ENCODE measurements at places on chromosomes 5 and 9.
A peak's percentile ranks its signal among the peaks of the same experiment; 100 is the strongest.

DNA sequence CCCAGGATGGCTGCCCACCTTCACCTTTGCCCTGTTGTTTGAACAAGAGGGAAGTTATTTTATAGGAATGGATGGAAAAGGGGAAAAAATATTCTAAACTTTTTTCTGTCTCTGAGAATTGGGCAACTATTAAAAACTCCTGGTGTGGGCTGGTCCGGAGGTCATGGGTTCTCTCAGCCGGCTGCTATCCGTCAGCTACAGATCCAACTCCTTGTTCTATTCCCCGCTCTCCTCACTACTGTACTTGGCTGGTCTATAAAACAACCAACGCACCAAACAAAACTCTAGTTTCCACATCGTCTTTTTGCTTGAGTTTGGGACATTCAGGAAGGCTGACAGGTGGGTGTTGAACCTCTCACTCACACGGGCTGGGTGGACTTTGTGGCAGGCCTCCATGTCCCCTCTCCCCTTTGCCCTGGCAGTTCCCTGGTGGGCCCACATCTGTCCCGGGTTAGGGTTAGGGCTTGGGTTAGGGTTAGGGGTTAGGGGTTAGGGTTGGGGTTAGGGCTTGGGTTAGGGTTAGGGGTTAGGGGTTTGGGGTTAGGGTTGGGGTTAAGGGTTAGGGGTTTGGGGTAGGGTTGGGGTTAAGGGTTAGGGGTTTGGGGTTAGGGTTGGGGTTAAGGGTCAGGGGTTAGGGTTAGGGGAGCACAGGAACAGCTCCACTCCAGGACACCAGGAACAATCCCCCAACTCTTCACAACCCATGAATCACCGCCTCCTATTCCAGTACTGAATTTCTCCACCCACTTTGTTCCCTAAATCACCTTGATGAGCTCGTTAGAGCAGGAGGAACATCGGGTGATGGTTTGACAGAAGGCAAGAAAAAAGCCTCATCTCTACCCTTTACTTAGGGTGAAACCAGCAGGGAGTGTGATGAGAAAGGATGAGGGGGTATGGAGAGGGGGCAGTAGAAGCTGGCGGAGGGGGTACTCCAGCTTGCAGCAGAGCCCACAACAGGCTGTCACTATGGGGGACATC, 302.1 kb upstream of the IRX4 start:
- no peak for DNase-seq

DNA sequence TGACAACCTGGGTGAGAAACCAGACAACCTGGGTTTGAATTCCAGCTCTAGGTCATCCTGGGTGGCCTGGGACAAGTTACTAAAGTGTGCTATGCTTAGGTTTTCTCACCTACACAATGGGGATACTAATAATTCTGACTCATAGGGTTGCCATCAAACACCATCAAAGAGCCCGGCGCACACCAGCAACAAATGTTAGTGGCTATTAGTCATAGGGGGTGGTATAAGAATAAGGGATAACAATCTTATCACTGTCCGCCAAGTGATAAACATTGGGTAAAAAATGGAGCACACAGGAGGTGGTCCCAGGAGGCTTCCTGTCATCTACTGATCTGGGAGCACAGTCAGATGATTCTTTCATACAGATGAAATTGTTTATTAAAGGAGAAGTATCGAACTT, 61.4 kb upstream of the AFAP1L1 start:
- no peak for DNase-seq

DNA sequence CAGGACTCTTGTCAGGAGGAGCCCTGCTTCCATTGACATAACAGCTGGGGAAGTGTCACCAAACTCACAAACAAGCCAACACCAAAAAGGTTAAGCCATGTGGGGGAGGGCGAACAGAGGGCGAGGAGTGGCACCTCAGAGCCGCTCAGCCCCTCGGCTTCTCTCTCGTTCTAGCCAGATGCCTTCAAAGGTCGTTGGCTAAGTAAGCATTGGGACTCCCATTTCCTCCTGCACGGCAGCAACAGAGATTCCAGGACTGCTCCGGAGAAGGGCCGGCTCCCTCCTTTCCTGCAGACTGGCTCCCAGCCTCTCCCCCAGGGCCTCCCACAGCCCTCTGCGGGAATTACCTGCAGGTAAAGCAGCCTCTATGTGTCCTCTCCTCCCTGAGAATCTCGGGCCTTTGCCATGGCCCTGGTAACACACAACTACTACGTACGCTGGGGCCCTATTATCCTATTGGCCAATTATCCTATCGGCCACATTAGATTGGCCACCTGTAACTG, 52.1 kb upstream of the RNU6ATAC start:
- DNase-seq = no peak

GRCh38 chr5:73763300-73764032, 137.5 kb downstream of the ARHGEF28 start:
- DNase-seq = no peak

- DNase-seq = no peak
These were observed 258.6 kb downstream of the TLE1 start for GRCh38 chr9:81430727-81431126.

GRCh38 chr5:142360051-142360498, 35.3 kb upstream of the SPRY4 start:
- no peak for DNase-seq

- no peak for DNase-seq
These were observed 24.1 kb downstream of the WWC1 start for GRCh38 chr5:168315416-168316138.

DNA sequence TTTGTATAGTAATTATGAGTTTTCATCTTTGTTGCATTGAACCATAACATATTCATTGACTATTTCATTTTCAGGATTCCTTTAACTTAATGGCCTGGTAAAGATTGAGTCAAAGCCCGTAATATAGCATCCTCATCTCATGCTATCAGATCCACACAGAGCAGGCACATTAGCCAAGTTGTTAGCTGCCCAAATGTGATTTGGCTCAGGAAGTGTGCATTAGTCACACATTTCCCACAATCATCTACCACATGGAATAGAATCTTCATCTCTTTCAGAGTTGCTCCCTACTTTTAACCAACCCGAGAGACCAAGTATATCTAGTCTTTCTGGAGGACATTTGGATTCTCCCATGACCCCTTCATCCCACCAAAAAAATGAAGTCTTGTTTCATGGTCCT, 481.0 kb upstream of the PTGER4 start:
- DNase-seq = no peak

- DNase-seq = no peak
These were observed 62.5 kb downstream of the IPO11 start for GRCh38 chr5:62475072-62475471.

DNA sequence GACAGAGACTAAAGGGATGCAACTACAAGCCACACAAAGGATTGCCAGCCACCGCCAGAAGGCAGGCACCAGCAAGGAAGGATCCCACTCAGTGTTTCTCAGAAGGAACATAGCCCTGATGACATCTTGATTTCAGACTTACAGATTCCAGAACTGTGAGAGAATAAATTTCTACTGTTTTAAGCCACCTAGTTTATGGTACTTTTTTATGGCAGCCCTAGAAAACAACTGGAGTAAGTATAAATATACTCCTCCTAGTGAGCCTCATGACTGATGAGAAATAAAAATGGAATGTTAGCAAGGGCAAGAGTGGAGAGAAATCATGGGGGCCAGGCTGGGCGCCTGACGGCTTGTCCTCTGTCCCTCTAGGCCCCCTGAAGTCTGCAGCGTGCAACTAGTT, 307.3 kb downstream of the PIK3R1 start:
- DNase-seq = no peak

GRCh38 chr9:134169724-134170401, 5.5 kb upstream of the RNU6ATAC start:
- no peak for DNase-seq

- DNase-seq = peak; percentile 3
These were observed 97.7 kb downstream of the GDNF start for GRCh38 chr5:37742111-37742510.

GRCh38 chr5:61139094-61139873, 23.0 kb downstream of the SMIM15 start:
- DNase-seq = no peak

DNA sequence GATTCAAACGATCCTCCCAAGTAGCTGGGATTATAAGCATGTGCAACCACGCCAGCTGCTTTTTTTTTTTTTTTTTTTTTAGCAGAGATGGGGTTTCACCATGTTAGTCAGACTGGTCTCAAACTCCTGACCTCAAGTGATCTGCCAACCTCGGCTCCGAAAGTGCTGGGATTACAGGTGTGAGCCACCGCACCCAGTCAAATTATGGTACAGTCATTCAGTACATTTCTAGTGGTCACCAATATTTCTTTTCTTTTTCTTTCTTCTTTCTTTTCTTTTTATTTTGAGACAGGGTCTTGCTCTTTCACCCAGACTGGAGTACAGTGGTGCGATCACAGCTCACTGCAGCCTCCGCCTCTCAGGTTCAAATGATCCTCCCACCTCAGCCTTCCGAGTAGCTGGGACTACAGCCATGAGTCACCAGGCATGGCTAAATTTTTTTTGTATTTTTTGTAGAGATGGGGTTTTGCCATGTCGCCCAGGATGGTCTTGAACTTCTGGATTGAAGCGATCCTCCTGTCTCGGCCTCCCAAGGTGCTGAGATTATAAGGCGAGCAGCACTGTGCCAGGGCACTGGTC, 25.4 kb upstream of the DCP2 start:
- DNase-seq = no peak

- no peak for DNase-seq
These were observed 489.1 kb downstream of the PRDM9 start for GRCh38 chr5:23996525-23996924.

DNA sequence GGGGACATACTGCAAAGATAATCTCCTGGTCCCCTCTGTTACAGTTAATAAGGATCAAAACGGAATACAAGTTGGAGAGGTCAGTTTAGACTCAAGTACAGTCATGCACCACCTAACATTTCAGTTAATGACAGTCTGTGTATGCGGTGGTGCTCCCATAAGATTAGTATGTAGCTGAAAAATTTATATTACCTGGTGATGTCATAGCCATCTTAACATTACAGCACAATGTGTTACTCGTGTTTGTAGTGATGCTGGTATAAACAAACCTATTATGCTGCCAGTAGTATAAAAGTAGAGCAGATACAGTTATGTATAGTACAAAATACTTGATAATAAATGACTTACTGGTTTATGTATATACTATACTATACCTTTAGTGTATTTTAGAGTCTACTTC, 207.9 kb downstream of the GDNF start:
- no peak for DNase-seq

- DNase-seq = no peak
These were observed 38.1 kb downstream of the ANGPTL2 start for GRCh38 chr9:127084076-127085039.

DNA sequence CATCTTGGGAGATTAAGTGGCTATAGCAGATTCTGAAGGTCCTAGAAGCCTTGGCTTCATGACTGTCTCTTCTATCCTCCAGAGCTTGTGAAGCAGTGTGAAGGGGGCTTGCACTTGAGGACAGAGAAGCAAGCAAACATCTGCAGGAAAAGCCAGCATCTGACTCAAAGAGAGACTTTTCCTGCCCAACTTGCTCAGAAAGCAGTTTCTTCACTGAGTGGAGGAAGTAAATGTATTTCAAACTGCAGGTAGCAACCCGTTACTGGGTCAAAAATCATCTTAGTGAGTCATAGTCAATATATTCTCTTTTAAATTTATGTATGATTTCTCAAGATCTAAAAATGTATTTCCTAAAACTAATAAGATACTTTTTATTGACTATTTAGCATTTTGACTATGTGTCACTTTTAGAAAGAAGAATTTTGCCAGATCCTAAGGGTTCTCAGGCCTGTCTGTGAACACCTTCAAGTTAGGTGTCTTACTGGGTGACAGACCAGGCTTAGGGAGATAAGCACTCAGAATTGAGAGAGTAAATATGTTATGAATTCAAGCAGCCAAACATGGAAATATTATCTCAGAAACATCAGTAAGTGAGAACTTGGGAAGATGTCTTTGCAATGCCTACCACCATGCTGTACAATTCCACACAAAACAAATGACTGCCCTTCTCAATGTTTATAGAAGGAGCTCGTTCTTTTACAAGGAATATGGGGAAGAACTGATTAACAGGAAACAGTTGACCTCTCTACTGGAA, 72.6 kb upstream of the DMAC1 start:
- no peak for DNase-seq

DNA sequence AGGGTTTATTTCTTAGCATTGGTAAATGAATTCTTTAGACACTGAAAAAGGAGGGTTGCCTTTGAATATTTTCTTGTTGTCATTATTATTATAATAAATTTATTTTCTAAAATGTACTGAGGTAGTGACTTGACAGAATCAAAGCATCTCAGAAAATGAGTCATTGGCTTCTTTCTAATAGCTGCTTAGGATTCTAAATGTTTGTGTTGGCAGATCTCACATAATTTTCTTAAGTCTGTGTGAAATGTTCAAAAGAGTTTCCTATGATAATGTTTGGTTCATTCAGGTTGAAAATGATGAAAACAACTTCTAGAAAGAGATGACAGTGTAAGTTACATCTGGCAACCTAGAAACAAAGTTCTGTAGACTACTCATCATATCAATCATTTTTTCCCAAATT, 69.7 kb downstream of the SH3GL2 start:
- DNase-seq = no peak

GRCh38 chr9:123952641-123953495, 22.9 kb upstream of the DENND1A start:
- no peak for DNase-seq

DNA sequence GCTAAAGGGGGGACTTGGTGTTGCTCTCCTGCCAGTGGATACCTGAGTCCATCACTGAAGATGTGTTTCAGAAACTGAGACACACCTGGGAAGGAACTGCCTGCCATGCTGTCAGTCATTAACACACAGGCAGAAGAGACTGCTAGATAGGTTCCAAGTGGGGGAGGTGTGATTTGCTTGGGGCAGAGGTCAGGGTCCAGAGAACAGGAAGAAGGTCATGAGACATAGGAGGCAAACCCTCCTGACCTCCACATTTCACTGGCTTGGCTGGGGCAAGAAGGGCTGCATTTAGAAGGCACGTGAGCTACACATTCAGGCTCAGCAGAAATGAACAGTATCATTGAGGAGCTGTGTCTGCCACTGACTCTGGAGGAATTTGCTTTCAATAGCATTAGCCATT, 215.8 kb downstream of the HSPA4 start:
- no peak for DNase-seq

GRCh38 chr9:91418215-91418610, 5.4 kb downstream of the NFIL3 start:
- DNase-seq = no peak

- no peak for DNase-seq
These were observed 103.2 kb downstream of the KLHL3 start for GRCh38 chr5:137632716-137633115.

DNA sequence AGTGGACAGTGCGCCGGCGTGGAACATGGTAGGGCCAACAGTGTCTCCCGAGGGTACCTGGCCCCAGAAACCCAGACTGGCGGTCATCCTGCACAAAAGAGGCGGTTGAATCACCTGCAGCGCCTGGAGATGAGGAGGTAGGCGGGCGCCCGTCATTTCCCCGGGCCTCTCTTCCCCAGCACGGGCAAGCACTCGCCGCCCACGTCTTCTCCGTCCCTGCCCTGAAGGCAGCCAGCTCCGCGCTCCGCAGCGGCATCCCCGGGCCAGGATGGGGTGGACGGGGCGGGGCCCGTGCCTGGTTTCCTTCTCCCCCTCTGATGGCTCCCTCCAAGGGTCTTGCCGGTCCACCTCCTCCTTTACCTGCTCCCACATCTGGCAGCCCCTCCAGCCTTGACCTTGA, 27.1 kb upstream of the N4BP3 start:
- no peak for DNase-seq

Measured in AML-193 (cell line).